ENCODE measurements at places on chromosomes 16 and 17.
A peak's percentile ranks its signal among the peaks of the same experiment; 100 is the strongest.

DNA sequence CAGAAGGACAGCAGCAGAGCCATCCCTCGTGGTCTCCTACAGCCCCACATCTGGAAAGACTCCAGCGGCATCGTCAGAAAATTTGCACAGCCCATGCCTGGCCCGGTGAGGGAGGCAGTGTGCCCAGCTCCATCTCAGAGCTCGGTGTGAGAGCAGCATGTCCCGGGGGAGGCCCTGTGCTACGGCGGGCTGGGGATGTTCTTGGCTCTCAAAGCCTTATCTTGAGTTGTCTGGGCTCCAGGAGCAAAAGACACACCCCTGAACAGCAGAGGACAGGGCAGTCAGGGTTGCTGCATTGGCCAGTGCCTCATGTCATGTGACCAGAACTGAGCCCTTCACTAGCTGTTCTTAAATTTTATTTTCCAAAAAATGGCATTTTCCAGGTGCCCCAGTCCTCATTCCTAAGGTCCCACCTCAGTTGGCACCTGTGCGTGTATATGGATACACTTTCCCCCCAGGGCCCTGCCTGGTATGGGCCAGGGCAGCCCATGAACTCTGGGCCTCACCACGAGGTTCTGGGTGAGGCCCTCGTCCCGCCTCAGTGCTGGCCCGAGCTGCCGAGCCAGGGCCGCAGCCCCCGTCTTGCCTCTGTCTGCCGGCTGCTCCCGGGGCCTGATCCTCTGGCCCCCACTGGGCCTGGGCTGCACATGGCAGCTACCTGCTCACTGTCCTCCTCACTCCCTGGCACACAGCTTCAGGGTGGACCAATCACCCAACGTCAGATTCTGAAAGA, 3.0 kb downstream of the NUDT16L1 start:
- DNase-seq = no peak

DNA sequence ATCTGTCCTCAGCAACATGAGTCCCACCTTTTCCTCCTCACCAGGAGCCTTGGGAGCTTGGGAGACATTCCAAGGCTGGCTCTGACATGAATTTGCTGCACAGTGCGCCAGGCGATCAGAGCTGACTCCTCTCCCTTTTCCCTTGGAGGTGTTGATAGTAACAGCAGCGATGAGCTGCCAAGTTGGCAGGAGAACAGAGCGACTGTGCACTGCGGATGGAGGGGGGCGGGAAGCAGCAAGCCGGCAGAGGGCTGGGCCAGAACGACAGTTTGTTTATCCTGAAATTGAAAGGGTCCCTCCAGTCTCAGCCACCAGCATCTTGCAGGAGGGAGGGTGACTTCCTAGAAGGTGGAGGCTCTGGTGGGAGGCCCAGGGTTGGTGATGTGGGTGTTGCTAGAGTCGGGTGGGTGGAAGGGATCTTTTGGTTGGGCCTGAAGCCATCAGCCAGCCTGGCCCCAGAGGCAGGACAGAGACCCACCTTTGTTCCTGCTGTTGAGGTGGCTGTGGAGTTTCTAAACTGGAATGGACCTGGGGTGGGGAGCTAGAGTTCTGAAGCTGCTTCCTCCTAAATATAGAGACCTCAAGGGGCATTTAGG, 22.5 kb upstream of the DYNLL2 start:
- no peak for DNase-seq

DNA sequence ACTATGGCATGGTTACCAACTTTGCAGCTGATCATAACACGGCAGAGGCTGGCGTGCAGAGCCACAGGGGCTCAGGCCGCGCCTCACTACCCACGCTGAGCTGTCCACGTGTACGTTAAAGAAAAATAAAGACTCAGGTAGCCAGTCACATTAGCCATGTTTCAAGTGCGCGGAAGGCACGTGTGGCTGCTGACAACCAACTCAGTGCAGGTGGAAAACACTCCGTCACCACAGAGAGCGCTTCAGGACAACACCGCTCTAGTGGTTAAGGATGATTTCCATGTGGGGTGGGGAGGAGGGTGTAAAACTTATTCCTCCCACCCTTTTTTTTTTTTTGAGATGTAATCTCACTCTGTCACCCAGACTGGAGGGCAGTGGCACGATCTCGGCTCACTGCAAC, 33.8 kb downstream of the ZCCHC14 start:
- no peak for DNase-seq

DNA sequence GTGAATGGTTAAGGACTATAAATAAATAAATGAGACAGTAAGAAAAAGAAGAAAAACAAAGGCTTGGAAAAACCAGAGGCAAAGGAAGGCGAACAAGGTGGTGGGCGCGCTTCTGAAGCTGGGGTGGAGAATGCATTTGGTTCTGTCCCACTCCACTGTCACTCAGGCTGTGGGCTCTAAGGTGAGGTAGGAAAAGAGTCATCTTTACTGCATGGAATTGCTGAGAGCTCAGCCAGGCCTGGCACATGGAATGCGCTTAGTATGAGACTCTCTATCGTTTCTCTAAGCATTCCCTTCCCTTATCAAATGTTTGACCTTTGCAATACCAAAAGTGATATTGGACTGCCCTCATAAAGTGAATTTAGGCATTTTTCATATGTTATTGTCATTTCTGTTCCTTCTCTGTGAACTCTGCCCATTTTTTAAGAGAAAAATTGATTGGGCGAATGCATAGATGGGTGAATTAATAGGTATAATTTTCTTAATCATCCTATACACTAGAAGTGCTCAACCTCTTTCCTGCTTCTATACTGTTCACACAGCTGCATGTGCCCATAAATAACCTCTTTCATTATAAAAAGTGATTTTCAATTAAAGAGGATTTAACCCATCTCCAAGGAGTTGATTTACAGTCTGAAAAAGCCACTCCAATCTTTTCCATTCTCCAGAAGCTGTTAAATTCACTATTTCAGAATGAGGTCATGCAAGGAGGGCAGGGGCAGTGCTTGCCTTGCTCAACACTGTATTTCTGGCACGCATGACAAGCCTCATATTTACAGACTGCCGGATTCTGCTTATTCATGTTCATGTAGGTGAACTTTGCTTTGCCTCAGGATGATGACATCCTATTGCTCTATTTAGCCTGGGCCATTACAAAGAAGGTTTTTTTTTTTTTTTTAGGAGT, 87.7 kb downstream of the MYH10 start:
- no peak for DNase-seq

GRCh38 chr17:28725166-28725659, 820 bp downstream of the TLCD1 start:
- no peak for DNase-seq

DNA sequence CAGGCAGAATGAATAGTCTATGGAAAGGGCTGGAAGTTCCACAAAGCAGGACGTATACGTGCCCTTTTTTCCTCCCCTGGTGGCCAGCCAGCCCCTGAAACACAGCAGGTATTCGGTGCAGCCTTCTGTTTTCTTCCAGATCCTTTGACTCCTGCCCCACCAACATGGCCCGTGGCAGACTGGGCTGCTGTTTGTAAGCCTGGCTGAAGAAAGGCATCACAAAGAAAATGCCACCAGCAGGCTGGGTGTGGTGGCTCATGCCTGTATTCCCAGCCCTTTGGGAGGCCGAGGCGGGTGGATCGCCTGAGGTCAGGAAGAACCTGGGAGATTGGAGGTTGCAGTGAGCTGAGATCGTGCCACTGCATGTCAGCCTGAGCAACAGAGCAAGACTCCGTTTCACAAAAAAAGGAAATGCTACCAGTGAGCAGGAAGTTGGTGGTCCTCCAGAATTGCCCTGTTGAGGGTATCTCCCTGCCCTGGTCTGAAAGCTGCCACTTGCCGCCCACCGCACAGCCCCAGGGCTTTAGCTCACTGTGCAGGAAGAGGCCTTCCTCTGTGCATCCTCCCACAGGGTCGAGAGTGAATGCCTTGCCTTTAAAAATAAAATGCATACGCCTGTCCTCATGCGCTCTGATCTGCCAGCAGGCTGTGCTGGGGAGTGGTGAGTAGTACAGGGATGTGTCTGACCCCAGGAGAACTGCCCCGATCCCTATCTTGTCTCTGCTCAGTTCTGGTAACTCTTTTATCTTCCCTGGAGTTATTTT, 587.7 kb downstream of the MAF start:
- DNase-seq = no peak

GRCh38 chr17:32503251-32504165, 16.7 kb downstream of the CDK5R1 start:
- DNase-seq = no peak

- DNase-seq = no peak
Measured at GRCh38 chr17:57948169-57948554, 7.0 kb downstream of the CUEDC1 start.

- DNase-seq = no peak
Measured at GRCh38 chr17:46950342-46950996, 27.5 kb downstream of the GOSR2 start.

DNA sequence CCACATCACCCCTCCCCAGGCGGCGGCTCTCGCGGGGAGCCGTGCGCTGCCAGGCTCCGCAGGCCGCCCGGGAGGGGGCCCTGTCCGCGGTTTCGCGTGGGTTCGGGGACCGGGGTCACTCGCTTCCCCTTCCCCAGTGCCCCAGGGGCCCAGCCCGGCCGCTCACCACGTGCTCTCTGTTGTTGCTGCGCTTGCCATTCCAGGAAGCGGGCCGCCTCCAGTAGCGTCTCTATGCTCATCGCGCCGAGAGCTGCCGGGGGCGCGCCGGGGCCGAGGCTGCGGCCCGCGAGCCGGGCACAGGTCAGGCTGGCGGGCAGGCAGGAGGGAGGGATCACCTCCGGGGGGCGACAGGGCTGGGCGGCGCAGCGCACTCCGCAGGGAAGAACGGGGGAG, 390 bp downstream of the MNT start:
- DNase-seq = peak; percentile 40

- DNase-seq = no peak
Measured at GRCh38 chr17:47949946-47950345, 7.7 kb downstream of the PRR15L start.

- no peak for DNase-seq
Measured at GRCh38 chr17:58246104-58246740, 7.8 kb downstream of the LPO start.

GRCh38 chr16:24729951-24730815, 732 bp downstream of the TNRC6A start:
- DNase-seq = peak; percentile 23

DNA sequence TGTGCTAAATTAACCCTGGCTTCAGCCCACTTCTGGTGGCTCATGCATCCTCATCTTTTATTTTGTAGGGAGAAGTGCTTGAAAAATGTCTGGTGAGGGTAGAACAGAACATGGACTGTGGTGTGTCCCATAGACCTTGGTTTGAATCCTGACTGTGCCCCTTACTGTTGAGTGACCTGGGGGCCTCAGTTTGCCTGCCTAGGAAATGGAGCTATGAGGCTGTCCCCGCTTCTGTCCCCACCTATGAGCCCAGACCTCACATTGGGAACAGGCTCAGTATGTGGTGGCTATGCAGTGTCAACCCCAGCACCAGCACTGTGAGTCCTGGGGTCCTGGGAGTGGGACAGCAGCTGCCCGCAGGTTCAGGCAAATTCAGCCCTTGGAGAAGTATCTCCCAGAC, 186.3 kb upstream of the GSE1 start:
- DNase-seq = no peak

GRCh38 chr17:61161615-61162134, 238.0 kb upstream of the TBX2 start:
- no peak for DNase-seq

DNA sequence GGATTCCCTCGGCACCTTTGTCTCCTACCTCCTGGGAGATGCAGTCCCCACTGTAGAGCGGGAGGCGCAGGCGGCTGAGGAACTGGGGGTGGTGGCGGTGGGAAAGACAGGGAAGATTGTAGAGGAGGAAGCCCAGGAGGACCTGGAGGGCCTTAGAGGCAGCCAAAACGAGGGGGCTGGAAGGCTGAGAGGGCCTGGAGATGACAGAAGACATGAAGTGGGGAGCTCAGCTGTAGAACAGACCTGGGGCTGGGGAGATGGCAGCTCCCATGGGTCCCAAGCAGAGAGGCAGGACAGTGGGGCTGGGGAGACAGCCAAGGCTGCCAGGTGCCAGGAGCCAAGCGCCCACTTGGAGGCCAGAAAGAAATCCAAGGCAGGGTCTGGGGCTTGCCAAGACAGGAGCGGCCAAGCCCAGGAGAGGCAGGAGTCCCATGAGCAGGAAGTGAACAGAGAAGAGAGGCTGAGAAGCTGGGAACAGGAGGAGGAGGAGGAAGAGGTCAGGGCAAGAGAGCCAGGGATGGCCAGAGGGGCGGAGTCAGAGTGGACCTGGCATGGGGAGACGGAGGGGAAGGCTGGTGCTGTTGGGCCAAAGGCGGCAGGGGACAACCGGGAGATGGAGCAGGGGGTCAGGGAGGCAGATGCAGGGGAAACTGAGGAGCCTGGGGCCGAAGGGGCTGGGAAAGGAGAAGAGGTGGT, 803 bp downstream of the APOBR start:
- no peak for DNase-seq

DNA sequence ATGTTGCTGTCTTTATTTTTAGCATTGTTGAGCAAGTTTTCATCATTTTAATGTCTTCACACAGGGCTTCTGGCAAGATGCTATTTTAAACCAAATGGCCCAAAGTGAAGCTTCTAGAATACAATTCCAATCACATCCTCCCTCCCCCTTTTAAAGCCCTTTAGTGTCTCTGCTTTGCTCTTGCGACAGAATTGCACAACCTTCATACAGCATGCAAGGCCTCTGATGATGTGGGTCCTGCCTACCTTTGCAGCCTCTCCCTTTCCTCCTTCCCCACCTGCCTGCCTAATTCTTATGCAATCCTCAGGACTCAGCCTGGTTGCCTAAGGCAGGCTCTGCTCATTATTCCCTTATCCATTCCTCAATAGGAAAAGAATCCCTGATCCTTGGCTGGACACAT, 381.7 kb downstream of the SLC39A11 start:
- no peak for DNase-seq

- DNase-seq = no peak
Measured at GRCh38 chr17:17693253-17694168, 12.3 kb downstream of the RAI1 start.

DNA sequence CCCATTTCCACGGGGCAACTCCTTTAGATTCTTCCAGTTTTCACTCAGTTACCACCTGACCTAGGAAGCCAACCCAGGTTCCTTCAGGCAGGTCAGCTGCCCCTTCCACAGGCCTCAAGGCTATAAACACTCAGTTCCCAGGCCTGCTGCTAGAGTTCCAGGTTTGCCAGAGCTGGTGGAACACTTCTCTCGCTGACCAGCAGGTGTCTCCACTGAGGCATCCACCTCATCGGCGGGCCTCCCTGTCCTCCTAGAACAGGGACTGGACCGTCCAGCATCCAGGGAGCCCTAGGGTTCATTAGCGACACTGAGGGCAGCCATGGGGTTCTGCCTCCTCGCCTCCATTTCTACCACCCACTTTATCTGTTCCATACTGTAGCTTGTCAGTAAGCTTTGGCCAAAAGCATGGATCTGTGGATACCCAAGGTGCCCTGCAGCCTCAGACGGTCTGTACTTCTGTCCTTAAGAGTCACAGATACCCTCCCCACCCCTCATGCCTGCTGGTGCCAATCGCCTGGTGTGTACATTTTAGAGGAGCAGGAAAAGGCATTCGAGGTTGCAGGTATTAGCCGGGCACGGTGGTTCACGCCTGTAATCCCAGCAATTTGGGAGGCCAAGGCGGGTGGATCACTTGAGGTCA, 29.0 kb downstream of the PIMREG start:
- peak; percentile 56 for DNase-seq

GRCh38 chr17:79543531-79543930, 67.3 kb downstream of the RBFOX3 start:
- no peak for DNase-seq

GRCh38 chr17:55757659-55758058, 6.8 kb downstream of the PCTP start:
- no peak for DNase-seq
